ENCODE measurements at places on chromosomes 5 and 9.

DNA sequence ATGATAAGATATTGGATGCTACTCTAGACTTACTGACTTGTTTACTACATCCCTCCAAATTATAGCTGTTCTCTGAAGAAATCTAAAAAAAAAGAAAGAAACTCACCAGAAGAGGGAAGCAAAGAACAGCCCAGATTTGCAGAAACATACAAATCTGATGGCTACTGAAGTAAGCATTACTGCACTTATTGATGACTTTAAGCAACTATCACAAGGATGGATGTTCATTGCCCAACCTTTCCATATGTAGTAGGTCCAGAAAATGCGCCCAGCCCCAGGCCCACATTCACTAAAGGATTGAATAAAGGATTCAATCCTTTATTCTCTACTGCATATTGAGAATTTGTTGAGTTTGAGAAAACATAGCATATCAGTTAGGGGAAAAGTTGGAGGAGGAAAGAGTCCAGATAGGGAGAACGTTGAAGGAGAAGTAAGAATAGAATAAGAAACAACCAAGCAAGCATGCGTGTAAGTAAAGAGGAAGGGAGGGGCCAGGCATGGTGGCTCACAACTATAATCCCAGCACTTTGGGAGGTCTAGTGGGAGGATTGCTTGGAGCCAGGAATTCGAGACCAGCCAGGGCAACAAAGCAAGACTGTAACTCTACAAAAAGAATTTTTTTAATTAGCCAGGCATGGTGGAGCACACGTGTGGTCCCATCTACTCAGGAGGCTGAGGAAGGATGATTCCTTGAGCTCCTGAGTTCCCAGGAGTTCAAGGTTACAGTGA, 33.8 kb upstream of the DTWD2 start:
- no peak for DNase-seq

- peak; percentile 8 for DNase-seq
Measured at GRCh38 chr5:174046558-174046957, 1.1 kb downstream of the NSG2 start.

DNA sequence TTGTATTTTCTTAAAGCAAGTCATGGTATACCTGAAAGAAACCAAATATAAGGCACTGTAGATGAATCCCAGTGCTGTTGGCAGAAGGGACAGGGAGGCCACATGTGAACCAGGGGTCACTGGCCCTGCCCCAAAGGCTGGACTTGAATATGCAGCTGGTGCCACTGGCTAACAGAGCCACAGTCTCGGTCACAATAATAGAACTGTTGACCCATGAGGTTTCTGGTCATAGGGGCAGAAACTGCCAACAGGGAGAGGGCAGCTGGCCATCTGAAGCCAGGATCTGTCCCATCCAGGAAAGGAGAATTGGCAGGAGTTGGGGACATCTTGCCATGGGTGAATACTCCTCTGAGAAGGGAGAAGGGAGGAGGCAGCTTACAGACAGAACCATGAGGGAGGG, 31.9 kb downstream of the PALM2AKAP2 start:
- DNase-seq: no peak

GRCh38 chr5:14101922-14102321, 41.2 kb upstream of the TRIO start:
- no peak for DNase-seq

- DNase-seq: no peak
Measured at GRCh38 chr9:35163413-35163812, 1.6 kb downstream of the UNC13B start.

GRCh38 chr5:74252044-74252443, 388.5 kb downstream of the ENC1 start:
- no peak for DNase-seq

DNA sequence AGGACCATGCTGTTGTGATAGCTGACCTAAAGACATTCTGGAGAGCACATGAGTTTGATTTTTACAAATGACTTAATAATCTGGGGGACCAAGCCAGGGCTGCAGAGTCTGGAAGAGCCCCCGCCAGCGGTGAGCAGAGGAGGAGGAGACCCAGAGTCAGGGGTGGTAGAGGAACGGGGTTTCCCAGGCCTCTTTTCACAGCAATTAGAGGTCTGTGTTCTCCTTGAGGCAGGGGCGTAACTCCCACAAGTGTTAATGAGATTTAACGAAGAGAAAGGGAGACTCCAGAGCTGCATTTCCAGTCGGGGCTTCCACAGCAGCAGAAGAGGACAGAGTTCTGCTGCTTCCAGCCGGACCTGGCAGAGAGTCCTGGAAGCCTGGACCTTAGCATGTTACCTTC, 137.9 kb upstream of the SLC24A2 start:
- DNase-seq: no peak

GRCh38 chr5:120655828-120656435, 191.8 kb downstream of the PRR16 start:
- DNase-seq: no peak

- DNase-seq: no peak
Measured at GRCh38 chr5:14273207-14273767, 130.1 kb downstream of the TRIO start.

DNA sequence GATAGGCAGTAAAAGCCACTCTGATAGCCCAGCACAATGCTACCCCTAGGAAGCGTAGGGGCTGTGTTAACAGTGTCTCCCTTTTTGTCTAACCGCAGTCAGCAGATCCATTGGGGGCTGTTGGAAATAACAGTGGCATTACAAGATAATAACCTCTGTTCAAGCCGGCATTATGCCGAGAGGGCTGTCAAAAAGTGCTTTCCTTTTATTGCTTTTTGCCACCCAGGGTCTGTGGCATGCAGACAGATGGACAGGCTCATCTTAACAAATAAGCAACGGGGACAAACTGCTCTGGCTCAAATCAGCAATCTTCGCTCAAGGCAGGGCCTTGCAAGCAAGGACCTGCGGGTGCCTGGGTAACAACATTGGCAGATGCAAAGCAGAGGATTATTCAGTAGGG, 123.3 kb downstream of the TLR4 start:
- DNase-seq: no peak

GRCh38 chr5:1266791-1267190, 28.1 kb downstream of the TERT start:
- no peak for DNase-seq

- no peak for DNase-seq
Measured at GRCh38 chr9:113985968-113986585, 92.0 kb downstream of the AMBP start.

DNA sequence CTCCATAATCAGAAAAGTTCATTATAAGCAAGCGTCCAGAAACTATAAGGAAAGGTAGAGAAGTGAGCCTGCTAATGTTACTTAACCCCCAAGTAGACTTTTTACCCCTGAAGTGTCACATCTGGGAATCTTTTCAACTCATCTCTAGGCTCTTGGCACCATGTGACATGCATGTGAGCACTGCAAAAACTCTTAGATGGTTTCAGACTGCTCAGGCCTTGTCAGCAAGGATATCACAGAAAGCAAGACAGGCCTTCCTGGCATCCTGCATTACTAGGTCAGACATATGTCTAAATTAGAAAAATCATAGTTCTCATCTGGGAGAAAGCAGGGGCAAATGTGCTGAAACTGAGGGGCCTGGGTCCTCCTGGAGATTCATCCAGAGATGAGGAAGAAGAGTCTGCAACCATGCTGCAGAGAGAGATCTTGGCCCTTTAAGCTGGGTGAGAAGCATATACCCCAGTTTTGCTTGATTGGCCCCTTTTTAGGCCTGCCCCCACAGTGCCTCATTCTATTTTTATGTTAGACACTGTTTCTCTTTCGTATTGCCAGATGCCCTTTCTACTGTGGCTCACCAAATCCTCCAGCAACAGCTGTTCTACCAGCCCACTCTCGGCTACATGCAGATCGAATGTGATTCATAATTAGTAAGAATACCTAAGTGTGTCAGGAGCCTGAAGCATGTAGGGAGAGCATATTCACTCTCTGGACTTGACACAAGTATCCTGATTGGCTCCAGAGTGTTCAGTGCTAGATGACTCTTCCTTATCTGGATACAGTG, 19.0 kb downstream of the TMEM8B start:
- no peak for DNase-seq

DNA sequence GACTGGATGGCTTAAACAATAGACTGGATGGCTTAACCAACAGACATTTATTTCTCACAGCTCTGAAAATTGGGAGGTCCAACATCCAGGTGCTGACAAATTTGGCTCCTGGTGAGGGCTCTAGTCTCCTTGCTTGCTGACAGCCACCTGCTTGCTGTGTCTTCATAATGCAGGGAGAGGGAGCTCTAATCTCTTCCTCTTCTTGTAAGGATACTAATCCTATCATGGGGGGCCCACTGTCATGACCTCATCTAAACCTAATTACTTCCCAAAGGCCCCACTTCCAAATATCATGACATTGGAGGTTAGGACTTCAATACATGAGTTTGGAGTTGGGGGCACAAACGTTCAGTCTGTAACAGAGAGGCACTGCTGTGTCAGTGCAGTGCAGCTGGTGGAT, 26.4 kb downstream of the FOXD1 start:
- no peak for DNase-seq

DNA sequence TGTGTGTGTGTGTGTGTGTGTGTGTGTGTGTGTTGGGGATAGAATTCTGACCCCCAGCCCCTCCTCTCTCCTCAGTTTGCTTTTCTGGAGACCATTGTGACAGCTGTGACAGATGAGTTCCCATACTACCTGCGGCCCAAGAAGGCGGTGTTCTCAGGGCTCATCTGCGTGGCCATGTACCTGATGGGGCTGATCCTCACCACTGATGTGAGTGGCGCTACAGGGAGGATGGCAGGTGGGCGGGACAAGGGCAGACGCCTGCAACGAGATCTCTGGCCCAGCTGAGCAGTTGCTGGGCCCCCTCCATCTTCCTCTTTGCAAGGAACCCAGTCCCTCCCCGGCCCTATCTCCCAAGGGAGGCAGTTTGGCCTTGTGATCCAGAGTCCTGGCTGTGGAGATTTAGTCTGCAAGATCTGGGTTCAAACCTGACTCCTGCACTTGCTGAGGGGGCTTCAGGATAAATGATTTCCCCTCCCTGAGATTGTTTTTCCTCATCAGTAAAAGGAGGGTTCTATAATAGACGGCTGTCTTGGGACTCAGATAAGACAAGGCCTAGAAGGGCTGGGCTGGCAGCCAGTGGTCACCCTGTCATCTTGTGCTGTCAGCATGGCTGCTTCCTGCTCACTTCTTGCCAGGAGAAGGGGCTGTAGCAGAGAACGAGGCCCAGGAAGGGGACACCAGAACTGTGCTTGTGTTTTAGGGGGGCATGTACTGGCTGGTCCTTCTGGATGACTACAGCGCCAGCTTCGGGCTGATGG, 14.1 kb downstream of the SLC6A7 start:
- DNase-seq: no peak

GRCh38 chr5:82362636-82363035, 84.5 kb upstream of the RPS23 start:
- no peak for DNase-seq

DNA sequence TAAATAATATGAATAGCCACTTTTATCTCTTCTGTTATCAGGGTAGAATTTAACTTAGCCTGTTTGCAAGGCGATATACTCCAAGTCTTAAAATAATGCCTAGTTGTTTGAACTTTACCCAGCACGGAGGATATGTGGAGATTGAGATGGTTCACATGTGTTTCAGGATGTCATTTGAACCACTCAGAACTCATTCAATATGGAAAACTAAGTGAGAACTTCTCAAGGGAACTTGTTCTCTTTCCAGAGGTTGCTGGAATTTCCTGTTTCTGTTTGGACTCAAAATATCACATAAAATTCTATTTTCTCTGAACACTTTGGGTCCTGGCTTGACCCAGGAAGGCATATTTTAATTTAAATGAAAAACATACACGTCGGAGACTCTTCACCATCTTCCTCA, 139.1 kb upstream of the MYO10 start:
- DNase-seq: no peak

- DNase-seq: no peak
Measured at GRCh38 chr5:8270246-8270645, 401.3 kb downstream of the MTRR start.

DNA sequence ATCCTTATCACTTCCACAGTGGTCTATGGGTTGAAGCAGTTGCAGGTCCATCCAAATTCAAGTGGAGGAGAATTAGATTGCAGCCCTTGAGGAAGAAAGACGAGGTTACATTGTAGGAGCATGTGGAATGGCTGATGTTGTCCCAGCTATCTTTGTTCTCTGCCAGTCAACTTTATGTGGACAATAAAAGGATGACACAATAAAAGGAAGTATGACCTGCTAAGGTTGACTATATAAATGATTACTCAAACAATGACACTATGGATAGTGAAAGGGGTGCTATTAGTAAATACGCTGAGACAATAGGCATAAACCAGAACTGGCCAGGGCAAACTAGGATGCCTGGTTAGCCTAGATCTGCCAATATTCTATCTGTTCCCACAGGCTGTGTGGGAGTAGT, 12.8 kb upstream of the ZNF618 start:
- no peak for DNase-seq

DNA sequence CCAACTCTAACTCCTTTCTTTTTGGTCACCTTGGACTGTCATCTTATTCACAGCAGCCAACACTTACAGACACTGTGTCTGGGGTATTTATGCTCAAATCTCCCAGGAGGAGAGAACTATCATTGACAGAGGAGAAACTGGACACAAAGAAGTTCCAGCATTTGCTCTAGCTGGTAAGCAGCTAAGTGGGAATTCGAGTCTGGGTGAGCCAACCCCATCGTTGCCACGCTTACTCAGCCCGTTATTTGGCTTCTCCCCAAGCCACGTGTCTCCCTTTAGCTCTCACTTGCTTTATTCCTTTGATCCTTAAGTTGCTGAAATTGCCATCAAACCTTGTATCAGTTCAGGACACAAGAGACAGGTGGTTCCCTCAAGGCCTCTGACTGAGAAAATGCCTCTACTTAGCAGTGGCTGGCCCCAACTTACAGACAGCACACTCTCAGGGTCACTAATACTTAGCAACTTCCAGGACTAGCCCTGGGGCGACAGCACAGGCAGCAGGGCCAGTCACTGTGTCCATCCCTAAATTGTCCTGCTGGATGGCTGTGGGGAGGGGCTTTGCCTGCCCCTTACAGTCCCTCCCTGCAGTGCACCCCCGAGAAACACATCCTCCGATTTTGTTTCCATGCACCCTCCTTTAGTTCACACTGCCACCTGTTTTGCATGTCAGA, 1.4 kb downstream of the SLC36A2 start:
- DNase-seq: no peak

- DNase-seq: no peak
Measured at GRCh38 chr9:123806829-123807228, 123.1 kb downstream of the DENND1A start.

- DNase-seq: no peak
Measured at GRCh38 chr5:19314840-19315239, 673.2 kb downstream of the CDH18 start.

- DNase-seq: no peak
Measured at GRCh38 chr5:150272531-150272930, 17.0 kb downstream of the CAMK2A start.

- no peak for DNase-seq
Measured at GRCh38 chr5:33367416-33367815, 73.3 kb upstream of the TARS1 start.

DNA sequence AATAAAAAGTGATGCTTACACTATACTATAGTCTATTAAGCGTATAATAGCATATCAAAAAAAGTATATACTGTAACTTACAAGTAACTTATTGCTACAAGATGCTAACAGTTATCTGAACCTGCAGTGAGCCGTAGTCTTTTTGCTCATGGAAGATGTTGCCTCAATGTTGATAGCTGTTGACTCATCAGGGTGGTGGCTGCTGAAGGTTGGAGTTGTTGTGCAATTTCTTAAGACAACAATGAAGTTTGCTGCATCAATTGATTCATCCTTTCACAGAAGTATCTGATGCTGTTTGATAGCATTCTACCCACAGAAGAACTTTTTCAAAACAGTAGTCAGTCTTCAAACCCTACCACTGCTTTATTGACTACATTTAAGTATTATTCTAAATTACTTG, 7.8 kb upstream of the C9orf40 start:
- no peak for DNase-seq

- DNase-seq: no peak
Measured at GRCh38 chr9:111375062-111375461, 45.0 kb upstream of the OR2K2 start.

GRCh38 chr5:68071282-68071632, 144.3 kb upstream of the PIK3R1 start:
- DNase-seq: no peak

Measured in cerebellar nuclear complex (tissue), 1 donor.